ENCODE measurements at places on chromosomes 16 and 17.

GRCh38 chr16:87393680-87394055, 1.5 kb downstream of the MAP1LC3B start:
- no peak for DNase-seq

DNA sequence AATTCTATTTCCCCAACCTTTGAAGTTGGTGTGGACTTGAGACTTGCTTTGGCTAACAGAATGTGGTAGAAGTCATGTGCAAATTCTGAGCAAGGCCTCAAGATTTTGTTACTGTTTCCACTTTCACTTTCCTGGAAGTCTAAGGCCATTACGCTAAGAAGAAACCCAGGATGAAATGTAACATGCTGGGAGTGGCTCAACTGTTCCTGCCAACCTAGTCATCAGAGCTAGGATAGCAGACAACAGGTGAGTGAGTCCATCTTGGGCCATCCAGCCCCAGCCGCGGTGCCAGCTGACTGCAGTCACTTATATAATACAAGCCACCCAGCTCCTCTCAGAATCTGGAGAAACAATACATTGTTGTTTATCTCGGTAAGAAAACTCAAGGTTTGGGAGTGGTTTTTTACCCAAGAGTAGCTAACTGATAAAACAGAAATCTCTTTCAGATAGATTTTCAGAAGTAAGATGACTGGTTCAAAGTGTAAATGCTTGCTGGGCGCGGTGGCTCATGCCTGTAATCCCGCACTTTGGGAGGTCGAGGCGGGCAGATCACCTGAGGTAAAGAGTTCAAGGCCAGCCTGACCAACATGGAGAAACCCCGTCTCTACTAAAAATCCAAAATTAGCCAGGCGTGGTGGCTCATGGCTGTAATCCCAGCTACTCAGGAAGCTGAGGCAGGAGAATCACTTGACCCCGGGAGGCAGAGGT, 10.7 kb upstream of the STX4 start:
- DNase-seq, result no peak

- DNase-seq, result no peak
These were observed 37.2 kb upstream of the BCAR1 start for GRCh38 chr16:75288596-75289120.

- no peak for DNase-seq
These were observed 1.1 kb upstream of the CCDC182 start for GRCh38 chr17:57746221-57746620.

DNA sequence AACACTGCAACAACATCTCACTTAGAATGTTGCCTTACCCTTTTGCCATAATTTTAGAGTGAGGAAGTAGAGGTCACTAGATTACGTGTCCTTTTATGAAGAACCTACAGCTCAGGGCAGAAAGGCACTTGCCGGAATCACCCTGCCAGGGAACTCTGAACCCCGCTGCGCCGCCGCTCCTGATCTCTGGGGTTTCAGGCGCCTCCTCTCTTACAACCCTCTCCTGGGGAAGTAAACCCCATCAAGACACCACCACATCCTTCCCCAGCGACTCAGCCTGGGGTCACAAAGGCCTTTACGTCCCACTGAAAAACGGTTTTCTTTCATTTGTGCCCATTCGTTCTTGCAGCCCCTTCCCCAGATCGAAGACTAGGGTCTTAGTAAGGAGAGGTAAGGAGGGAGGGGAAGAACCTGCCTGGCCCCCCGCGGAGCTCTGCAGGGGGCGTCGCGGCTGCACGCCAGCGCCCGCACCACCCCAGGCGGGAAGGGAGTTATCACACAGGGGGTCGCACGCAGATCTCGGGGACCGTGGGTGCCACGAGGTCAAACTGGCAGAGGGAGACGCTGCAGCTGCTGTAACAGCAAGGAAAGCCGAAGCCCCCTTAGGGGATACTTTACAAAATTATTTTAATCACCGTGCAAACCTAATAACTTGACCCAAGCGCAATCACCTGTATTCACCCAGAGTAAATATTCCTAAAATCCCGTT, 1.0 kb upstream of the HLF start:
- DNase-seq, result no peak

DNA sequence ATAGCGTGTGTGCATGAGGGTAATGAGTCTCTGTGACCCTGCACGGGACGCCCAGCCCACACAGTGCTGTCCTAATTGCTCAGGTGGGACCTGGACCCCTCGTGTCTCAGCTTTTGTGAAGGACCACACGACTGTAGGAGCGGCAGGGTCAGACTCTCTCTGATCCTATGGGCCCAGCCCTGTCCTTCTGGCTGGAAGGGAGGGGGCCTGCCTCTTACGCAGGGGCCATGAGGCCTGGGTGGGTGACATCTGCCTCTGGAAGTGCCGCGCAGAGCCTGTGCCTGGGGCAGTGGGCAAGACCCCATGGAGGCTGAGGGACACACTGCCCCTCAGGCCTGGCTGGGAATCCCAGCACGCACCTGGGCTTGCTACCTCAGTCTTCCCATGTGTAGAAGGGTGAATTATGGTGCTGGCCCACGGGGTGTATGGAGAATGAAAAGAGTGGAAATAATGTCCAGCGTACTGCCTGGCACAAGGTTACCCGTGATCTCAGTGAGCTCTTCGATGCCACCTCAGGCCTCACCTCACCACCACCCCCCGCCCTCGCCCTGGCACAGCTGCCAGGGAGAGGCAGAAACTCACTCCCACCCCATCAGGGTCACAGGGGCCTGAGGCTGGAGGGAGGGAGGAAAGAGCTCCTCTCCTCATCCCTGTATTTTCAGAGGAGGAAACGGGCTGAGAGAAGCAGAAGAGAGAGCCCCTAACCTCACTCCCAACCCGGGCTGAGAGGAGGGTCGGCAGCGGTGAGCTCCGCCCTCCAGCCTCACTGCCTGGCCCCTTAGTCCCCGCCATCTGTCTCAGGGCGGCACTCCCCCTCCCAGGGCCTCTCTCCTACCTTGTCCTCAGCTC, 27.1 kb upstream of the DBNDD1 start:
- DNase-seq, result no peak

GRCh38 chr17:41553987-41554680, 17.7 kb downstream of the KRT9 start:
- no peak for DNase-seq

All from RWPE1 (cell line).